ENCODE measurements at places on chromosomes 2 and 18. TPM values are rescaled to one million over a fixed set of nuclear protein-coding genes. Genes with fewer than 3 reads are reported as not detected.

Gene C2orf81
- polyA plus RNA-seq: 2.5 TPM

Gene C2orf74
- polyA plus RNA-seq: 2.2 TPM

Gene ANO7
- polyA plus RNA-seq: 4.6 TPM

Gene REG3A
- 11,127 TPM for polyA plus RNA-seq

Gene GRHL1
- polyA plus RNA-seq: 0.73 TPM

Gene FOXI3
- polyA plus RNA-seq: not detected

Gene CFC1
- 0.18 TPM for polyA plus RNA-seq

Gene SP110
- 13.7 TPM for polyA plus RNA-seq

Gene TUBA4A
- polyA plus RNA-seq: 57.5 TPM

Data from small intestine (tissue), 16 donors.